ENCODE measurements at places on chromosomes 3 and 15.

DNA sequence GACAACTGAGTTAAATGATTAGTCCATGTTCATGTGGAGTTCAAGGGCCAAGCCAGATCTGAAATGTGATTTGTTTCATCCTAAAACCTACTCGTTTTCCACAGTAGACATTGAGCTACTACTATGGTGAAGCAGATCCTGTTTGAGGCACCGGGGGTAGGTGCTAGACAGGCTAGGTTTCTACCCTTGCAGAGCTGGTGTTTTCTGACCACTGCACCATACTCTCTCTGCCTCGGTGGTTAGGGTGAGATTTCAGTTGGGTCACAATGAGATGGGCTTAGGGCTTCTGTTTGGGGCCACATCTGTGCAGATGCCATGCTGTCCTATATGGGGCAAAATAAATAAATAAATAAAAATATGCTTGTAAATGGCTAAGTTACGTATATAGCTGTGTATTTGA is 99.3 kb downstream of the OXNAD1 start:
- DNase-seq = no peak

GRCh38 chr3:82816086-82816485 is 1054.6 kb upstream of the GBE1 start:
- DNase-seq = no peak

GRCh38 chr15:62241135-62241770 is 76.2 kb upstream of the C2CD4B start:
- no peak for DNase-seq

DNA sequence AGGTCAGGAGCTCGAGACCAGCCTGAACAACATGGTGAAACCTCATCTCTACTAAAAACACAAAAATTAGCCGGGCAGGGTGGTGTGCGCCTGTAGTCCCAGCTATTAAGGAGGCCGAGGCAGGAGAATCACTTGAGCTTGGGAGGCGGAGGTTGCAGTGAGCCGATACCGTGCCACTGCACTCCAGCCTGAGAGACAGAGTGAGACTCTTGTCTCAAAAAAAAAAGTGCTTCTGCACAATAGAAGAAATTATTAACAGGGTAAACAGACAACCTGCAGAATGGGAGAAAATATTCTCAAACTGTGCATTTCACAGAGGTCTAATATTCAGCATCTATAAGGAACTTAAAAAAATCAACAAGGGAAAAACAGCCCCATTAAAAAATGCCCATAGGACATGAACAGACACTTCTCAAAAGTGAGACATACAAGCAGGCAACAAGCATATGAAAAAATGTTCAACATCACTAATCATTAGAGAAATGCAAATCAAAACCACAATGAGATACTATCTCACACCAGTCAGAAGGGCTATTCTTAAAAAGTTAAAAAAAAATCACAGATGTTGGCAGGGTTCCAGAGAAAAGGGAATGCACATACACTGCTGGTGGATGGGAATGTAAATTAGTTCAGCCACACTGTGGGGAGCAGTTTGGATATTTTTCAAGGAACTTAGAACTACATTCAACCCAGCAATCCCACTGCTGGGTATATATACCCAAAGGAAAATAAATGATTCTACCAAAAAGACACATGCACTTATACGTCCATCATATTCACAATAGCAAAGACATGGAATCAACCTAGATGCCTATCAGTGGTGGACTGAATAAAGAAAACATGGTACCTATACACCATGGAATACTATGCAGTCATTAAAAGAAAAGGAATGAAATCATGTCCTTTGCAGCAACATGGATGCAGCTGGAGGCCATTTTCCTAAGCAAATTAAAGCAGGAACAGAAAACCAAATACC is 75.5 kb downstream of the MSL2 start:
- peak; percentile 81 for DNase-seq

GRCh38 chr15:66724732-66725463 is 22.9 kb downstream of the SMAD6 start:
- DNase-seq = peak; percentile 68

GRCh38 chr3:110686701-110687100 is 384.9 kb upstream of the NECTIN3 start:
- DNase-seq = no peak

- peak; percentile 66 for DNase-seq
Observed at GRCh38 chr15:83398626-83399025, 48.5 kb upstream of the SH3GL3 start.

DNA sequence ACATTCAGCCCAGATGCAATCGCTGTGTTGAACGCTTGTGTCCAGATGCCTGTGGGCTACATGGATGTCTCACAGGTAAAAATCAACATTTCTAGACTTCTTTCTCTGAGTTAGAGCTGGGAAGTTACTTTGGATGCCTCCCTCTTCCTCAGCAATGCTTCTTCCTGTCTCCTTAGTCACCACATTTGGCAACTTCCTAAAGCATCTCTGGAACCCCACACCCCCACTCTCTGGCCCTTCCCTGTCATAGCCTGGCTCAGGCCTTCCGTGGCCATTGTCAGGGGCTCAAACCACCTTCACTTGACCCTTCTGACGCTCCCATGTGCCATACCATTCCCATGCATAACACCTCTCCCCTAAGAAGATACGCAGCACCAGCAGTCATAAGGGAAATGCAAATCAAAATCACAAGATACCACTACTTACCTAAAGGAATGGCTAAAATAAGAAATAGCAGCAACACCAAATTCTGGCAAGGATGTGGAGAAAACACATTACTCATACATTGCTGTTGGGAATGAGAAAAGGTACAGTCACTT is 21.6 kb upstream of the RGMA start:
- DNase-seq = no peak

- DNase-seq = no peak
Observed at GRCh38 chr3:32423534-32423933, 31.9 kb downstream of the CMTM7 start.

DNA sequence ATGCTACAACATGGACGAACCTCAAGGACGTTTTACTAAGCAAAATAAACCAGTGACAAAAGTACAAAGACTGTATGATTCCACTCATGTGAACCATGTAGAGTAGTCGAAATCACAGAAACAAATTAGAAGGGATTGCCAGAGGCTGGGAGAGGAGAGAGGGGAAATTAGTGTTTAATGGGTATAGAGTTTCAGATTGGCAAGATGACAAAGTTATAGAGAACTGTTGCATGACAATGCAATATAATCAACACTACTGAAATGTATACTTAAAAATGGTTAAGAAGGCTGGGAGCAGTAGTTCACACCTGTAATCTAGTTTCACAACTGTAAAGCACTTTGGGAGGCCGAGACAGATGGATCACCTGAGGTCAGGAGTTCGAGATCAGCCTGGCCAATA is 36.9 kb downstream of the PLS1 start:
- DNase-seq = no peak

GRCh38 chr3:29144361-29144760 is 136.5 kb upstream of the RBMS3 start:
- no peak for DNase-seq

DNA sequence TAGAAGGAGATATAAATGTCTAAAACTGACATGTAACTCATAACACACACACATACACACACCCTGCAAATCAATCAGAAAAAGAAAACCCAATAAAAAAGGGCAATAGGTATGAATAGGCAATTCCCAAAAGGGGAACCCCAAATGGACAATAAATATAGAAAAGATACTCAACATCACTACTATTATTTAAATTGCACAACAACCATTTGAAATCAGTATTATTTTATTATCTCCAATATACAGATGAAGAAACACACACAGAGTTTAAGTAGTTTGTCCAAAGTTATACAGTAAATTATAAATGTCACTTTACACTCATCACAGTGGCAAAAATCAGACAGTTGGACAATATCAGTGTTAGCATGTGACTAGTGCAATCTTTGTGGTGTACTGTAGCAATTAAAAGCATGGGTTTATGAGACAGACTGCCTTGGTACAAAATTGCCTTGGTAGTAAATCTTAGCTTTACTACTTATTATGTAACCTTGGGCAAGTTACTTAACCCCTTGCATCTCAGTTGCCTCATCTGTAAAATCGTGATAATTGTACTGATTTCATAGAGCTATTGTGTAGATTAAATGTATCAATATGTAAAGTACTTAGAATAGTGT is 3.4 kb upstream of the FSTL1 start:
- DNase-seq = no peak

DNA sequence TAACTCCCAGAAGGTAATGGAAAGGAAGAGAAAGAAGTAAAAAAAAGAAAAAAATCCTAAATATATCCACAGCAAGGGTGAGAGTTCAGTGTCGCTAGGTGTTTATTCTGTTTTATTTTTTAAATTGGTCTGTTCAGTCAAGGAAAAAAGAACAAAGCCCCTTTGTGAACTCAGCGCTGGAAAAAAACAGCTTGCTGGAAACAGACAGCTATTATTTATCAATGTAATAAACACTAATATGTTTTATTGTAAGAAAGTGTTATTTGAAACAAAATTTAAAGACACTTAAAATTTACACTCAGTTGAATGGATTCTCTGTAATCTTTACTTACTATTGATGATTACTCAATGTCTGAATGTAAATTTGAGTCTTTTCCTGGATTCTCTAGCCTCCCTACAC is 32.3 kb upstream of the LEKR1 start:
- no peak for DNase-seq

DNA sequence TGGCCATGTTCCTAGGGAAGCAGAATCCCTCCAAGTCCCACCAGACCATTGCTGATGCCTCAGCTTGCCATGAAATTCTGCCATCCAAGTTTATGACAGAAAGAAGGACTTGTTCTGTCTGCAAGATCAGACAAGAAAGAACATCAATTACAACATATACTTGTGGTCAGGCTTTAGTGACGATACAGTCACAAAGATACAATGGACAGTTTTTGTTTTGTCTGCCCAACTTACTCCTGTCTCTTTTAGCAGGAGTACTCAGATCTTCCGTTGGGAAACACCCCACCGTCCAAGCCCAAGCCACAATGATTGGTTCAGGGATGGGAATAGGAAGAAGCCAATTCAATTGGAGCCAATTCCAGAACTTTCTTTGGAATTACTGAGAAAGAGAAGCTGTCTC is 15.7 kb downstream of the KLHL6 start:
- DNase-seq = no peak

GRCh38 chr3:52076896-52077780 is 20.8 kb upstream of the DUSP7 start:
- no peak for DNase-seq

DNA sequence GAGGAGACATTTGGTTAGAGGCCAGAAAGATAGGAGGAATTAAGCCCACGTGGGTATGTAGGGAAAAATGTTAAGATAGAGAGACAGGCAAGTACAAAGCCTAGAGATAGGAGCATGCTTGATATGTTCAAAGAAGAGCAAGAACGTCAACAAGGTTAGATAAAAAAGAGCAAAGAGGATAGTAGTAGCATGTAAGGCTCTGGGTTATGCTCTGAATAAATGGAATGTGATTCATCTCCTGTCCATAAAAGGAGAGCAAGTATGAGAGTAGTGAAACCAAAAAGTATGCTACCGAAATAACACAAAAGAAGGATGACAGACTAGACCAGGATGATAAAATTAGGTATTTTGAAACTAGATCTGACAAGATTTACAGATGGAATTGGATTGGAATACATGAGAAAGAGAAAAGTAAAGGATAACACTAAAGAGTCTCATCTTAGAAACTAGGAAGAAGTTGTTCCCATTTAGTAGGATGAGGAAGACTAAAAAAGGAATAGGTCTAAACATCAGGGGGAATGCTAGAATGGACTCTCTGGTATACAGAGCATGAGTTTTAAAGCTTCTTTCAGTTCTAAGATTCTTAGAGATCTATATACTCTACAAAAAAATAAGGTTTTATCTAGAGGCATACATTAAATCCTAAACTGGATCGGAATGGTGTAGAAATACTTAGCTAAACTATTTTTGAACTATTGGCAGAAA is 59.1 kb downstream of the TRPM7 start:
- peak; percentile 52 for DNase-seq

DNA sequence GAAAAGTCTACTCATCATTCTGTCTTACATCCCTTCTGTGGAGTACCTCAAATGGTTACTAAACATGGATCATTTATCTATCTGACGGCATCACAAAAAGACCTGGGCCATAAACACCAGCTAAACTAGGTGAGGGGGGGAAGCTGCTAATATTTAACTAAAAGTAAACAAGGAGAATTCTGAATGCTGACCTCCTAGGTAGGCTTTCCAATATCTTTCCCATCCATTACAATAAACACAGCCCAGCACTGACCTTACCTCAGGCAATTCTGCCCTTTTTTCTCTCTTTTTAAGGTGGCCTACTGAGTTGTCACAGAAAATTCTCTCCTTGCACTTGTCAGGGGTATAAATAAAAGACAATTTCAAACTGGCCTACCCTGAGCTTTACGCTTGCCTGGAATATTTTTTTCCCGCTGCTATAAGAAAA is 33.1 kb downstream of the USF3 start:
- DNase-seq = no peak

DNA sequence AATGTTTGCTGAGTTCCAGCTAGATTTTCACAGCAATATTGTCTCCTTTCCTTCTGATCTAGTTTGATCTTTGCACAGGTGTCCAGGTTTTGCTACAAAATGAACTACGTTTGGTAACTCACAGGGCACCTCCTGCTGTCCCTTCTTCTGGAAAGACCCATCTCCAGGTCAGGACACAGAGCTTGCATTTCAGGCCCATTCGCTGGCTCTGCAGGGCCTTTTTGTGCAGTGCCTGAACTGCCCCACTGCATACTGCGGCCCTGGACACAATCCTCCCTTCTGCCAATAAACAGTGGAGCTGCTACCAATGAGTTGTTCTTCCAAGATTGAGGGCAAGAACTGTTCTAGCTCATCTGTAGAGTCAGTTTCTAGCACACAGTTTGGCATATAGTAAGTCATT is 50.7 kb upstream of the BDH1 start:
- DNase-seq = no peak

- DNase-seq = peak; percentile 68
Observed at GRCh38 chr3:169241630-169241990, 421.9 kb downstream of the MECOM start.

DNA sequence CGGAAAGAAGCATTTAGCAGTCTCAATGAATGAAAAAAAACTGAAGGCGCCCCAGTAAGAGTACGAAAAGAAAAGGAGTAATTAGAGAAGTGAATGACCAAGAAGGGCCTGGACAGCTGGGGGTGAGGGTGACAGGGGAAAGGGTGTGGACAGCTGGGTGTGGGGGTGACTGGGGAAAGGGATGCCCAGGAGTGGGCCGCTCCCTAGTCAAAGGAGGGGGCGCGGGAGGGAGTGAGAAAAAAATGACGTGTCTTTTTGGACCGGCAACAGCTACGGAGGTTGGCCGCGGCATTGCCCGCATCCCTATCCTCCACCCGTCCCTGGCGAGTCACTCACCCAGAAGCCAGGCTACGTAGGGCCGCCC is 274 bp upstream of the ZCWPW2 start:
- DNase-seq = no peak

GRCh38 chr3:16511681-16512434 is 1.6 kb downstream of the RFTN1 start:
- DNase-seq = peak; percentile 79

GRCh38 chr3:153232851-153233271 is 70.8 kb downstream of the RAP2B start:
- DNase-seq = peak; percentile 76

GRCh38 chr3:21936207-21936606 is 185.2 kb upstream of the ZNF385D start:
- DNase-seq = no peak

GRCh38 chr15:29092376-29093064 is 177.1 kb downstream of the NSMCE3 start:
- DNase-seq = no peak

Data from fibroblast of upper back skin (primary cell).